ENCODE measurements at places on chromosomes 7 and 10. TPM values are rescaled to one million over a fixed set of nuclear protein-coding genes. Genes with fewer than 3 reads are reported as not detected.

ATAD1 gene
- total RNA-seq: 29.9 TPM

STYXL1 gene
- total RNA-seq: 8.8 TPM

PLXDC2 gene
- total RNA-seq: 93.0 TPM

RSPH10B2 gene
- not detected for total RNA-seq

SLC13A1 gene
- not detected for total RNA-seq

FOXI2 gene
- total RNA-seq: not detected

OPALIN gene
- not detected for total RNA-seq

EGFR gene
- total RNA-seq: 236 TPM

UCMA gene
- total RNA-seq: not detected

ATP5F1C gene
- total RNA-seq: 188 TPM

CYP3A5 gene
- 86.1 TPM for total RNA-seq

GHRHR gene
- total RNA-seq: 1.5 TPM

ZNF3 gene
- 13.2 TPM for total RNA-seq

MRLN gene
- total RNA-seq: not detected

HOXA9 gene
- 53.1 TPM for total RNA-seq

FAM131B gene
- 0.13 TPM for total RNA-seq

SORBS1 gene
- 44.5 TPM for total RNA-seq

ZNF783 gene
- 11.4 TPM for total RNA-seq

OR2A5 gene
- total RNA-seq: not detected

NMT2 gene
- 14.1 TPM for total RNA-seq

LRGUK gene
- total RNA-seq: 0.34 TPM

CRHR2 gene
- not detected for total RNA-seq
